Gastrocnemius medialis (tissue), 4 donors: ENCODE measurements at places on chromosomes 1 and 21. TPM values are rescaled to one million over a fixed set of nuclear protein-coding genes. Genes with fewer than 3 reads are reported as not detected.

DYNLT4 gene
- not detected for total RNA-seq

CRYAA gene
- not detected for total RNA-seq

DNA sequence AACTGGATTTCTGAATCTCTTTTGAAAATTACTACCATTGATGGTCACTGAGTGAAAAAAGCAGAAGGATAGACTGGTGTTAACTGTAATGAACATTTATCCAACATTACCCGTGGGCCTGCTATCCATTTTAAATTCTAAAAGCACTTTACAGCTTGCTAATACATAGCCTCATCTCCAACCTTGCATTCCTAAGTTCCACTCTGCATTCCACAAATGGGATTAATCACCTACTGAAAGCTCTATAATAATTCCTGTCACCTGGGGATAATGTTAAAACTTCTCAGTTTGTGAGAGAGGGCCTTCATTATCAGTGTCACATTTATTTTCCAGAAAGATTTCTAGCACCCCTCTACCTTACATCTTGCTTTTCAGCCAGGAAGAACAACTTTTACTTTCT lies 38.2 kb downstream of the PTPRC start:
- no peak for DNase-seq

DNA sequence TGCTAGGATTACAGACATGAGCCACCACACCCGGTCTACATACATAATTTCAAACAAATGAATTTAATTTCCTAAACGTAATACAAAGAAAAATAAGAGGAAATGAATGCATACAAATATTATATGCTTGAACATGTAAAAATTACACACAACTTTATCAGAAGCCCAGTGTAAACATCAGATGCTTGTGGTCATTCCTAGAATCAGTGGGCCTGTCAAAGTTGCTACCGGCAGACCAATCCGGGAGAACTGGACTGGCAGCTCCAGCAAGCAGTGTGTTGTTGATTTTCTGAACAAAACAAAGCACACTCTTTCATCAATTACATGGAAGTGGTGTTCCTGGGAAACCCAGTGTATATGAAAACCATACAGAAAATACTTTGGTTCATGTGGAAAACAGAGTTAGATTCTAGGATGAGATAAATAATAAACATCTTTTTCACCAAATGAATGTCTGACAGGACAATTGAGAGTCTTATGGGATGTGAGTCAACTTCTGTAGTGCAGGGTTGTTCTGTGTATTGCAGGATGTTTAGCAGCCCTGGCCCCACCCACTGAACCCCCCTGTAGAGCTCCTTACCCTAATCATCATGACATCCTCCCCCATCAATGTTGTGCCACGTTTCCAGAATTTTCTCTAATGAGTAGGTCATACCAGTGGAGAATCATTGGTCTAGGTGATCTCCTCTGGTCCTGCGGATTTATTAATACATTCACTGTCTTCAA lies 33.8 kb downstream of the MFSD2A start:
- DNase-seq: no peak

DNA sequence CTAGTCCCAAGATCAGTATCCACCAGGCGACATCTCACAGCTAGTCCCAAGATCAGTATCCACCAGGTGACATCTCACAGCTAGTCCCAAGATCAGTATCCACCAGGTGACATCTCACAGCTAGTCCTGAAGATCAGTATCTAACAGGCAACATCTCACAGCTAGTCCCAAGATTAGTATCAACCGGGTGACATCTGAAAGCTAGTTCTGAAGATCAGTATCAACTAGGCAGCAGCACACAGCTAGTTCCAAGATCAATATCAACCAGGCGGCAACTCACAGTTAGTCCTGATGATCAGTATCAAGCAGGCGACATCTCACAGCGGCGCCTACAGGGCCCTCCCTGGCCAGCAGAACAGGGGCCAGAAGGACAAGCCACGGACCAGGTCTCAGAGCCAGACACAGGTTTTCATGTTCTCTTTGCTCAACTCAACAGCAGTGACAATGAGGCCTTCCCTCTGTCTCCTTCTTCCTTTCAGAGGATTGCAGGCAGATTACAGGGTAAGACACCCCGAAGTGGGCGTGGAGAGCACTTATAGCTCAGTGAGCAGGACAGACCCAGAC lies 32.5 kb downstream of the NPHP4 start:
- DNase-seq: no peak

DNA sequence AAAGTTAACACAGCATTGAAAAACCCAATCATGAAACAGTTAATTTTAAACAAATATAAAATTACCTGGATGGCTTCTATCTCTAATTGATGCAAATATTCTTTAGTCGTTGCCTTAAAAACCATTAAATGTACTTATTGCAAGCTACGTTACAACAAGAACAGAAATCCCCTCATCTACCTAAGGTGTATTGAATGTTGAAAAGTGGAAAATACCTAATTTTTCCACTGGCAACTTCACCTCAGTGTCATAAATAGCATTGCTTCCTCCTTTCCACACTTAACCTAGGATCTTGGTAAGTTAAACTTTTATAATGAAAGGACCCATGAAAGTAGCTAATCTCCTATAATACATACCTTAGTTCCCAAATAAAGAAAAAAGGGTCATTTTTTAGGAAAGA lies 5.4 kb downstream of the GADD45A start:
- DNase-seq: no peak
